CD4-positive, alpha-beta T cell treated with Interleukin-12 subunit alpha and Interleukin-12 subunit beta, for 1 hour (primary cell): ENCODE measurements at places on chromosomes 3 and 15.

GRCh38 chr3:102192575-102192974 lies 242.2 kb upstream of the ZPLD1 start:
- no peak for DNase-seq

DNA sequence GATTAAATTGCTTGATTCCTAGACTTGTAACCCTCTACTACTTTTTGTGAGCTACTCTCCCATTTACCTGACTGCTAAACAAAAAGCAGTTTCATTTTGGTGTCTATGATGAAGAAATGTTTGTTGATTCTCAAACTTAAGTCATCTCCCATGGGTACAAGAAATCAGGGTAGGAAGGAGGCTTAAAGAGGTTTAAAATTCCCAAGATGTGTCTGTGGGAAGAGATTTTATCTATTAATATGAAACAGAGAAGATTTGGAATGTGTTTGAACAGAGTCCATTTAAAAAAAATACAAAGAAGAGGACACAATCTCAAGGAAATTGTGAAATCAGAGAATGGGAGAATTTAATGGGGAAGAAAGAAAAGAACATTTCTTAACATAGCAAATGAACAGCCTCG lies 14.8 kb downstream of the P3H2 start:
- DNase-seq, result no peak

GRCh38 chr3:101954936-101955335 lies 105.6 kb downstream of the NFKBIZ start:
- DNase-seq, result no peak

DNA sequence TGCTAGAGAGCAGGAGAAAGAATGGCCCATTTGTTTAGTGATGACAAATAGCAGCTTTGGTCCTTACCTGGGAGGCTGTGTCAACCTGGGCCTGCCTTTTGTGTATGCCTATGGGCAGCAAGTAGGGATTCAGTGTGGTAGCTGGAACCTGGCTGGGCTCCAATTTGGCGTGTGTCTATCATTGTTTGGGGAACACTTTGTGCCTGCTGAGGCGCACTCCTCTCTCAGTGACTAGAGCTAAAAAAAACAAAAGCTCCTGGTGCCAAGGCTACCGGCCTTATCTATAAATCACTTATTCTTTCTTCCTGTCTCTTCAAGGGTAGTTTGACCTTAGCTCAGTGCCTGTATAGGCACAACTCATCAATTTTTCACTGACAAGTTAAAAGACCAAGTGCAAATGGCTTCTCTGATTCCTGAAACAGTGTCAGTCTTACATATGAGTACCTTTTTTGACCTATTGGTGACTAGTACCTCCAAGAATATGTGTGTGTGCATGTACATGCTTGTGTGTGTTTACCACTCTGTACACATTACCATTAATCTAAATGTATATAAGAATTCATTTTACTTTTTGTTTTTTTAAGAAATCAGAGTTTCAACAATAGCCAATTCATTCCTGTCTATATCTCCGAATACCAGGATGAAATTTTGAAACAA lies 54.6 kb downstream of the GMNC start:
- no peak for DNase-seq

DNA sequence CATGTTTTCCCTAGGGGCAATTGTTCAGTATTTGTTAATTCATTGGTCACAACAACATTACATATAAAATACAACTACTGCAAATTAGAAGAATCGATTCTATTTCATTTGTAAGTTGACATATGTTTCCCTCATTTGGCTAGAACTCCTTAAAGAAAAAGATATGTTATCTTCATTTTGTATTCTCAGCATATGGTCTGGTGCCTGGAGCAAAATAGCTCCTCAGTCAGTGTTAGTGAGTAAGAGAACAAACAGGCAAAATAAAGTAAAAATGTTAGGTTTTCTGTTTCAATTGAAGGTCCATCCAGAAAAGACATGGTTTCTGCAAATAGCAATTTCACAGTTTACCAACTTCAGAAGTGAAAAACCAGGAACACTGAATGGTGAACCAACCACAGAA lies 1343.1 kb downstream of the ROBO1 start:
- DNase-seq, result no peak

DNA sequence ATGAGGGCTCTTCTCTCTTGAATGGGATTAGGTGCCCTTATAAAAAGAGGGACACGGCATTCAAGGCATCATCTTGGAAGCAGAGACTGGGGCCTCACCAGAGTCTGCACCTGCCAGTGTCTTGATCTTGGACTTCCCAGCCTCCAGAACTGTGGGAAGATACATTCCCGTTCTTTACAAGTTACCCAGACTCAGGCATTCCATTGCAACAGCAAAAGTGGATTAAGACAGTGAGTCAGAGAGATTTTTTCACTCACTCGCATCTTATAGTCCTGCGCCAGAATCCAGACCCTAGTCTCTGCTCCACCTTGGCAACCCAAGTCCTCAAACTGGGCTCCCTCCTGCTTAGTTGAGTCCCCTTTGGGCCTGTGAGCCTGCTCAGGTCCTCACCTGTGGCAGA lies 2.7 kb downstream of the LCTL start:
- DNase-seq, result no peak

DNA sequence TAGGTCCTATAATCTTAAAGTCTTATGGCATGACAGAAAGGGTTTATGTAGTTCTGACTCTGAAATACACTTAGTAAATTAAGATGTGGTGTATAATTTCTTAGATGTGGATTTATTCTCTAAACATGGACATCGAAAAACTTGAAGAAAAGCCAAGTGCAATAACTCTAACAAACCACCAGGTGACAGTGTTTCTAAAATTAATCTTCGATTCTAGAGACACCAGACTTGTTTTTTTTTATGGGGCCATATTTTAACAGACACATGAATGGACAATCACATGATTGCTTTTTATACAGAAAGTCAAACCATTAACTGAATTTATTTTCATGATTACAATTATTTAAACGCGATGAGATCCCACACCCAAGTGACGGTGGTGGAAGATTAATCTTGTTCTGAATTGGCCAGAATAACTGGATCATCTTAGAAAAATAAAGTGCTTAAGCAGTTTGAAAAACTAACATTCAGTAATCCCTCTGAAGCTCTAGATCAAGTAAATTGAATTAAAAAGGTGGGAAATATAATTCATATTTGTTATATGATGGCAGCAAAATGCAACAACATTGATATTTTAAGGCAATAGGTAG lies 305.1 kb downstream of the LSAMP start:
- no peak for DNase-seq

- DNase-seq, result no peak
Observed at GRCh38 chr15:99139276-99139675, 34.4 kb downstream of the SYNM start.

DNA sequence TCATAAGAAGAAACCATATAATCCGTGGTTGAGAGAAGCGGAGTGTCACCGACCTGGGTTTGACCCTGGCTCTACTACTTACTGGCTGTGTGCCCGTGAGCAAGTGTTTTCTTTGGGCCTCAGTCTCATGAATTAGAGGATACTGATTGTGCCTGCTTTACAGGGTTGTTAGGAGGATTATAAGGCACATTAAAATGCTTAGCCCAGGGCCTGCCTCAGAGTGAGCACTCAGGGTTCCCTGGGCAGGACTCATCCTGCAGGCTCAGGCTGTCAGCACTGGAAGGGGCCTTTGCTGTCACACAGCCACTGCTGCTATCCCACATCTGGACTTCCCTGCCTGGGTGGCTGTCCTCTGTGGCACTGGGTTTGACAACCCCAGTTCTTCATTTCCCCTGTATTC lies 4.7 kb downstream of the PLA2G4F start:
- DNase-seq, result no peak

DNA sequence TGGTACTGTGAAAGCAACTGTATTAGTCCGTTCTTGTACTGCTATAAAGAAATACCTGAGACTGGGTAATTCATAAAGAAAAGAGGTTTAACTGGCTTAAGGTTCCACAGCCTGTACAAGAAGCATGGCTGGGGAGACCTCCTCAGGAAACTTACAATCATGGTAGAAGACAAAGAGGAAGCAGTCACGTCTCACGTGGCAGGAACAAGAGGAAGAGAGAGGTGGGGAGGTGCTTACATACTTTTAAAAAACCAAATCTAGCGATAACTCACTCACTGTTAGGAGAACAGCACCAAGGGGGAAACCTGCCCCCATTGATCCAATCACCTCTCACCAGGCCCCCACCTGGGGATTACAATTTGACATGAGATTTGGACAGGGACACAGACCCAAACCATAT lies 48.9 kb downstream of the IQGAP1 start:
- DNase-seq, result no peak

DNA sequence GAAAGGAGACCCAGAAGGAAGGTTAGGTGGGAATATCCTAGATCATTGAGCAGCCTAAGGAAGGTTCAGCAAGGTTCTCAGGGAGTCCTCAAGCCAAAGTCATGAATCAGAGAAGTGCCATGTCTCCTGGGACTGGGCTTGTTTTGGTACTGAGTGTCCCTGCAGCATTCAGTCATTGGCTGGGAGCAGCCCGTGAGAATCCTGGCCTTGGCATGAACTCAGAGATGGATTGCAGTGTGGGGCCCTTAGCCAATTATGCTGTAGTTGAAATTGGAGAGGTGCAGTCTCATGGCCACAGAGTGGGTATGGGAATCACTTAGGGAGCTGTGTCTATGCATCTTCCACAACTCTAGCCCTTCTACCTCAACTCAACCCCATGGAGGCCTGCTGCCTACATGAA lies 17.0 kb upstream of the PPM1L start:
- no peak for DNase-seq
